Brain microvascular endothelial cell (primary cell): ENCODE measurements at places on chromosomes 3 and 15.

- no peak for DNase-seq
These were observed 84.0 kb downstream of the CGNL1 start for GRCh38 chr15:57460208-57460816.

DNA sequence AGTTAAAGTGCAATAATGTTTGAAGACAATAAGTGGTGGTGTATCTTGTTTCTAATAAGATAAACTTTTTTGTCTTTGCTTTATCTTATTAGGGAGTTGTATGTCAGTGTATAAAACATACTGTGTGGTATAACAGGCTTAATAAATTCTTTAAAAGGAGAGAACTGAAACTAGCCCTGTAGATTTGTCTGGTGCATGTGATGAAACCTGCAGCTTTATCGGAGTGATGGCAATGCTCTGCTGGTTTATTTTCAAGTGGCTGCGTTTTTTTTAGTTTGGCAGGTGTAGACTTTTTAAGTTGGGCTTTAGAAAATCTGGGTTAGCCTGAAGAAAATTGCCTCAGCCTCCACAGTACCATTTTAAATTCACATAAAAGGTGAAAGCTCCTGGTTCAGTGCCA lies 2.7 kb downstream of the RPL15 start:
- no peak for DNase-seq

GRCh38 chr15:48796930-48797329 lies 13.9 kb downstream of the CEP152 start:
- DNase-seq: no peak

GRCh38 chr3:48708481-48708889 lies 8.5 kb downstream of the IP6K2 start:
- DNase-seq: peak; percentile 12

DNA sequence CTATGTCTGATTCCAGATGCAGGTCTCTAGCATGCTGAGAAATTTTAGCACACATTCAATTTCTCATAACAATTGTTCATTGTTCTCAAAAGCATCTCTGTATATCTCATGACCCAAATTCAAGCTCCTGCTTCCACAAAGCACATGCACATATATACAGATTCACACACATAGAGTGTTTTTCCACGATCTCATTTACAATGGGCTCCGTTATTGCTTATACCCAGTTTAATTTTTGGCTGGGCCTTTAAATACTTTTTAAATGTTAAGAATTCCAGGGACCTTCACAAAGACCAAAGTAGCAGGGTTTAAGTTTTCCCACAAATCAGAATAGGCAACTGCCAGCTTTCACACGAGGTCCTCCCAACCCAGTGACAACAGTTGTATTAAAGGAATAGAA lies 333.5 kb upstream of the SEMA6D start:
- no peak for DNase-seq

DNA sequence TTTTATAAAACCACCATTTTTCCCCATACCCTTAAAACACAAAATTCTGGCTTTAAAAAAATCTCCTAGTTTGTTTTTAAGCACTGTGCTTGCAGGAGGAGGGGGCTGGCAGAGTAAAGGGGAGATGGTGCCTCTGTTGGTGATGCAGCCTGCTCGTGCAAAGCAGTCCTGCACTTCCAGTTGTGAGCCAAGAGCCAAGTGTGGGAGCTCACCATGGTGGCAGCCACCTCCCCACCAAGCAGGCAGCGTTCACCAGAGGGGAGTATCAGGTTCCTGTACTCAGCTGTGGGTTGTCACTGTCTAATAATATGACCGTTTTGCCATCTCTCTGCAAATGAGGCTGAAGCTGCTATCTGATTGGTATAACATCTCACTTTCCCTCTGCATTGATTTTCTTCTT lies 164.8 kb downstream of the SYNPR start:
- no peak for DNase-seq

GRCh38 chr15:87755226-87755625 lies 501.3 kb downstream of the NTRK3 start:
- no peak for DNase-seq

DNA sequence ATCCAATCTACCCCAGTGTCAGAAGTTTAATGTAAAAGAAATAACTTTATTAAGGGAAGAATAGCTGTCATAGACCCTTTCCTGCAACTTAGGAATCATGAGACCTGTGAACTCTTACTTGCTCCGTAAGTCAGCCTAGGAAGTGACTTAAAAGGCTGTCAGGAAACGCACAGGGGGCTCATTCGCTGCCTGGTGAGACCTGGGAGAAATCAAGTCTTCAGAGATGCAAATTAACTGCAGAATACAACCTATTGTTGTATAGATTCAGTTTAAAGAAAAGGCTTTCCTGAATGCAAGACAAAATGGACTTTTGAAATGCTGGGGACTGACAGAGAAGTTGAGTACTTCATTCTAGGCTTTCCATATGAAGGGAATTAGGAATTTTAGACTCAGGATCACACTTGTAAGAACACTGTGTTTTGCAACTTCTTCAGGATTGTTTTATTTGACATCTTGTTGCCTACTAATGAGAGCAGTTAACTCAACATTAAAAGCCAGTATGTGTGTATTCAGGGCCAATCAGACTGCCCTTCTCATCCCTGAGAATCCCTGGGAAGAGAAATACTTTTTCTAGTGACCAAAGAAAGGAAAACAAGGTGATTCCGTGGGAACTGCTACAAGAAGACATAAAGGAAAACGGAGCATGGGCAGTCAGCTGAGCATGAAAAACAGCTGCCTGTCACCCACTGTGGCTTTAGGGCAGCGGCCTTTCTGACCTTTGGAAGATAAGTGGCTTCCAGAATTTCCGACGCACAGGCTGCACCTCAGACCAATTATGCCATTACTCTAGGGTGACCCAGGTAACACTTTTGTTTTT lies 18.5 kb upstream of the DPPA4 start:
- no peak for DNase-seq

- DNase-seq: no peak
These were observed 34.6 kb downstream of the HSPBAP1 start for GRCh38 chr3:122758877-122759560.

DNA sequence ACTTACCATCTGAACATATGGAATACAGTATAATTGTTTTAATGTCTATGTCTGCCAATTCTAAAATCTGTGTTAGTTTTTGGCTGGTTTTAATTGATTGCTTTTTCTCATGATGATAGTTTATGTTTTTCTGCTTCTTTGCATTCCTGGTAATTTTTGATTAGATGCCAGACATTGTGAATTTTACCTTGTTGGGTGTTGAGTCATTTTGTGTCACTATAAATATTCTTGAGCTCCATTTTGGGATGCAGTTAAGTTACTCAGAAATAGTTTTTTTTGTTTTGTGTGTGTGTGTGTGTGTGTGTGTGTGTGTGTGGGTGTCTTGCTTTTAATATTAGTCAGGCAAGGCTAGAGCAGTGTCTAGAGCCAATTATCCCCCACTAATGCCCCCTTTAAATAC lies 818.8 kb upstream of the NR2F2 start:
- DNase-seq: no peak

- DNase-seq: no peak
These were observed 119.3 kb downstream of the LRRK1 start for GRCh38 chr15:101038327-101039003.

DNA sequence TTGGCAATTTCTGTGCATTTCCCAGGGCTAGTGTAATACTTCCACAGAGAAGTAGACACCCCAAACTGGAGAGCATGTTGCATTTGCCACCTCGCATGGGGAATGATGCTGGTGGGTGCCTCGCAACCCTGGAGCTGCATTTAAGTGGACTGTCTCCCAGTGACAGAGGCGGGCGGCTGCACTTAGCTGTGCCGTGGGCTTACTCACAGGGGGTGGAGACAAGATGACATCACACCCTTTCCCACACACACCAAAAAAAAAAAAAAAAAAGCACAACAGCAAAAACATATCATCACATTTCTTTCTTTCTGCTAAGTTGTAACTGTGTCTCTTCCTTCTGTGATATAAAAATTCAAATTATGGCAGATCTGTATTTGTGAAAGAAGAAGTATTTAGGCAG lies at the start of gene ABI3BP:
Gene ABI3BP, minus strand, starts transcription at position 113 of the 400 bp plus-strand sequence. Its CDS starts 37 bp downstream, at position 76.
- DNase-seq: peak; percentile 81

DNA sequence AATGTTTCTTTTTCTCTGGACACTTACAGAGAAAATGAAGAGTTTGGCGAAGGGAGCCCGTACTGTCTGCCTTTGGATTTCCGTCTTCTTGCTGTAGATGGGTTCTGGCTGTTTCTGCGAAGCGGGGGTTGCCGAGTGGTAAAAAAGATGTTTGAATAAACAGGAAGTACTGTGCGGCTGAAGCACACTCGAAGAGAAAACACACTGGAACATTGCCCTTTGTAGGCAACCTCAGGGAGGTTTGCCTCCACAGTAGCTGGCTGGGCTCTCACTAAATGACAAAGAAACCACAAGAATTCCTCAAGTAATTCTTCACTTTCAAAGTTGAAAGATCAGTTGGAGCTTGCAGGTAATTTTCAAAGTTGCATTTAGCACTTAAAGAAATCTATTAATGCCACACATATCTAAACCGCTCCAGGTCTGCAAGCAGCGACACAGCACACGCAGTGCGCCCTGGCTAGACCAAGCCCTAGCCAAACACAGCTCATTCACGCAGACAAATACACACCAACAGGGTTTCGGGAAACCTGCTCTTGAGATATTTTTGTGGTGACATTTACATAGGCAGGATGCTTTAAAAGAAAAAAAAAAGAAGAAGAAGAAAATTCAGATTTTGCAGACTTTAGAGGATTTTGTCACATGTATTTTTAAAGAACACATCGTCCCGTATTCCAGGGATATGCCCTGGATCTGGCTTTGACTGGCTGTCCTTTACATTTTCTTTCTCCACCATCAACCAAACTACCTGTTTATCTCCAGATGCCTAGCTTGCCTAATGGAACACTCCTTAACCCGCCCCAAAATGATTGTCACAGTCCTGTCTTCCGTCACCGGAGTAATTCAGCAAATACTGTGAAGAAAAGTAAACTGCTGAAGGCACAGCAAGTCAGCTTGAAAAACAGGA lies 452.8 kb downstream of the FOXP1 start:
- peak; percentile 83 for DNase-seq

DNA sequence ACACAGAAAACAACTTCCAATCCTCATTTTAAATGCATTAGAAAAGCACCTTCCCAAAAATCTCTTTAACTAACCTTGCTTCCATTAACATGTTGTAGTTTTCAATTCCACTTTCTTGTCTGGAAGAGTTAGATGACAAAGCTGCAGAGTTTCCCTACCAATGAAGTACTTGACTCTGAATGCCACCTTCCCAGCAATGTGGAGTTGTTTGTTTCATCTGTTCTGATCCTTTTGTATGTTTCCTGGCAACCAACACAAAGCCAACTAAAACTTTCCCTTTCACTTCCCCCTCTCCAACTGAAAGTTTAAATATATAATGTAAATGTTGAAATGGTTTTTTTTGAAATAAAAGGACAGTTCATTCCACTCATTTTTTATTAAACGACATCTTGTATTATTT lies at the start of gene WDR49:
Gene WDR49, minus strand, starts transcription at position 183 of the 400 bp plus-strand sequence. CDS start 517 bp downstream, outside the sequence.
- DNase-seq: no peak

GRCh38 chr15:62993066-62993465 lies 49.5 kb upstream of the TPM1 start:
- DNase-seq: no peak

- DNase-seq: no peak
These were observed 57.1 kb upstream of the FXR1 start for GRCh38 chr3:180855364-180855763.

- DNase-seq: peak; percentile 40
These were observed 136.5 kb downstream of the ZNF609 start for GRCh38 chr15:64596701-64597476.

DNA sequence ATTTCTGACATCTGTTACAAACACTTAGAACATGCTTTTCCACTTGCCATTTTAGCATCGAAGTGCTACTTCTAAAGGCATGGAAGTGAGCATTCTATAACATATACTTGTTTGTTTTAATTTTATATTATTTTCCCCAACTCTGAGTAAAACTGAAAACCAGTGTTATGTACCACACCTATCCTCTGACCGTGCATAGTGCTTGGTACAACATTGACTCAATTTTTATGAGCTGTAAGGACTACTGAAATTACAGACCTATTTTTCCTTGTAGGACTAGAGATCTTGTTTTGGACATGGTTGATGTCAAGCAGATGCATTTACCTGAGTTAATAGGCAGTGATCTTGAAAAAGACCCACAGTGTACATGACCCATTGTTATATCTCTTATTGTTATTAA lies 51.5 kb upstream of the CCNB2 start:
- no peak for DNase-seq

- DNase-seq: peak; percentile 30
These were observed 829 bp downstream of the RNF7 start for GRCh38 chr3:141738891-141739363.

- peak; percentile 70 for DNase-seq
These were observed 85.3 kb downstream of the ASB7 start for GRCh38 chr15:100687582-100688141.

DNA sequence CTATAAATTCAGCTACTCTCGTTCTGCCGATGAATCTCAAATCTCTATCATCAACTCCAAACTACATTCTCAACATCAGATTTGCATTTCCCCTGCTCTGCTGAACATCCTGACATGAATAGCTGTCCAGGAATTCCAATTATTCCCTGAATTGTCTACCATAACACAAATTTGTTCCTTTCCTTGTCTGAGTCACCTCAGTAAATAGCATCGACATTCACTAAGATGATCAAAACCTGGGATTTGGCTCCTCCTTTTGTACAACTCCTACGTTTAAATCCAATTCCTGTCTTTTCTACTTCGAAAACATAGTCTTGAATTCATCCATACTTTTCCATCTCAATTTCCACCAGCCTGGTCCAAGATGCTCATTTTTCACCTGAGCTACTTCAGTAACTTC lies 107.0 kb downstream of the GREM1 start:
- peak; percentile 87 for DNase-seq

DNA sequence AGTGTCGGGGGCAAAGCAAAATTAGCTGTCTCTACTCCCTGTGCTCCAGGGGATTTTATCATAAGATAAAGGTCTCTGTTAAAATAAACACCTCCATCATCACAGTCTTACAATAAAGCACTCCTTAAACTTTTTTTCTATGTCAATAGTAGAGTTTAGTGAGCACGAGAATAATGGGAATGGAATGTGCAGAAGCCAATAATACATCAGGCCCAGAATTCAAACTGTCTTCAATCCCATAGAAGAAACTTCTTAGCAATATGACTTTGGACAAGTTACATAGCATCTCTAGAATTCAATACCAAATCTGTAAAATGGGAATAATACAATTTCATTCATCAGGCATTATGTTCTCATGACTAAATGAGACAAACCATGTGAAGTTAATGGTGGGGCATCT lies 49.0 kb upstream of the EPHA3 start:
- DNase-seq: no peak

DNA sequence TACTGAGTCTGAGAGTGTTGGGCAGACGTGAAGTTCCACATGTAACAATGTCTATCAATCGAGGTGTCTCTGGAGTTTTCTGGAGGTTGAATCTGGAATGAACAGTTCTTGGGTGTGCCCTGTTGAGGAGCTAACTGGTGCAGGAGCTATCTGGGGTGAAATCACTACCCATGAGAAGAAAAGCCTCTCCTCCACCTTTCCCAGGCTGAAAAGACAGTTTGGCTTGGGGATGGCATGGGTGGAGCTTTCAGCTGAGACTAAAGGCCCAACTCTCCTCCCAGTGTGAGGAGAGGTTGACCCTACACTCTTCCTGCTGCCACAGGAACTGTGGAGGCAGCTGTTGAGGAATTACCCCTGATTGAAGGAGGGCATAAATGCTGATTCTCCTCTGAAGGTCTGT lies 54.4 kb upstream of the LRRFIP2 start:
- DNase-seq: no peak
